Activated T-cell treated with anti-CD3 and anti-CD28 coated beads for 48 hours (primary cell): ENCODE measurements at places on chromosomes 5 and 9.

- no peak for DNase-seq
Measured at GRCh38 chr5:86837610-86838009, 219.9 kb downstream of the COX7C start.

DNA sequence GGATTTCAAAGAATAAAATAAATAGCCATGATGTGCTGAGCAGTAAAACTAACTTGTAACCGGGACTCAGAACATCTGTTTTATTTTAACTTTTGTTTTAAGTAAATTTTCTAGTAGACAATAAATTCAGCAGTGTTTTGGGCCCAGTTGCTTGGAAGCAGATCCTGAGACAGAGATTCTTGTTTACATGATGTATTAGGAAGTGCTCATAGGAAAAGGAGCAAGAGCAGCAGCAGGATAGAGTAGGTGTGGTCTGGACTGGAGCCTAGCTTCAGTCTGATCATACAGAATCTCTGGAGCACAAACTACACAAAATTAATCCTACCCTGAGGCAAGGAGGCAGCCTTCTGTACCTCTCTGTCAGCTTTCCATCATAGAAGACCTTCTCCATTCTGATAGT lies 139.2 kb upstream of the CCNH start:
- no peak for DNase-seq

GRCh38 chr5:136000932-136001331 lies 27.9 kb upstream of the TGFBI start:
- no peak for DNase-seq

DNA sequence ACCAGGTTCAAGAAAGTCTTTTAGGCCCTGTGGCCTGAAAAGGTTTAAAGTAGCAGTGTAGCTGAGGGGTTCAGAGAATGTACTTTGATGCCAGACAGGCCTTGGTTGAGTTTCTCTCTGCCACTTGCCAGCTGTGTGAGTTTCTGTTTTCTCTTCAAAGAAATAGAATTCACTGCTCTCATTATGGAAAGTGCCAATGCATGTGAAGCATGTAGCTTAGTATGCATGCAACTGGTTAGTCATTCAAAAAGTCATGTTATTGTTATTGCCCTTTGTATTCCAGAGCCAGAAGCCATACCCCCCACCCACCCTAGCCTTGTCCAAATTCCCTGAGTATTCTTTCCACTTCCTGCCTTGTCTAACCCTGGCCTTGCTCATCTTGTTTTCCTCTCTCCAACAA lies 101.7 kb downstream of the ADRB2 start:
- no peak for DNase-seq

DNA sequence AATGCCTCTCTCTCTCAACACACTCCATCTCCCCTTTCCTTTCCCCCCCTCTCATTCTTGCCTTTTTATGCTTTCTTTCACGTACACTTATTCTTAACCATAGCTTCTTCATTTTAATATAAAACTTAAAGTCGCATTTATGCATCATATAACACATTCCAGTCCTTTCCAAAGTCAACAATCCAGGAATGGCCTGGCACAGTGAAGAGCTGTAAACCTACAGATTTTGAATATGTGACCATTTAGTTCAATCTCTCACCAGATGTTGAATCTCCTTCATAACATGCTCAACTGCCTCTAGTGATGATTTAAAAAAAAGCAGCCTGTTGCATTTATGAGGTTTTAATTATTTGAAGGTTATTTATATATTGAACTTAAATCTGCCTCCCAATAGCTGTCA lies 186.2 kb upstream of the GRAMD2B start:
- DNase-seq, result no peak

DNA sequence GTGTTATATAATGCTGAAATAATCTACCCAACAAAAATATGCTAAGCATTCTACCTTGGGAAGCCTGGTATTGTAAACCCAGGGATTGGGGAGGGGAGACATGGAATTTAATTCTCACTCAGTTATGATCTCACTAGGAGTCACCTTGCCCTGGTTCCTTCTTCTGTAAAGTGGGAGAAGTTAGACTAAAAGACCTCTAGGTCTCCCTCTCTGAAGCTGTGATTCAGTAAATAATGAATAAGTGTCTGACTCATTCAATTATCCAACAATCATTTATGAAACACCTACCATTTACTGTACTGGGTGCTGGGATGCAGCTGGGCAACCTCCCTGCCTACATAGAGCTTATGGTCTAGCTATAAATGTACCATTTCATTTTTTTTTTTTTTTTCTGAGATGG lies 20.2 kb upstream of the SPARC start:
- no peak for DNase-seq

- no peak for DNase-seq
Measured at GRCh38 chr5:112694853-112695709, 42.6 kb upstream of the APC start.
